Activated naive CD4-positive, alpha-beta T cell treated with anti-CD3 and anti-CD28 coated beads for 36 hours (primary cell): ENCODE measurements at places on chromosomes 2 and 18.

GRCh38 chr2:128369602-128370467 is 51.2 kb upstream of the HS6ST1 start:
- DNase-seq = no peak

DNA sequence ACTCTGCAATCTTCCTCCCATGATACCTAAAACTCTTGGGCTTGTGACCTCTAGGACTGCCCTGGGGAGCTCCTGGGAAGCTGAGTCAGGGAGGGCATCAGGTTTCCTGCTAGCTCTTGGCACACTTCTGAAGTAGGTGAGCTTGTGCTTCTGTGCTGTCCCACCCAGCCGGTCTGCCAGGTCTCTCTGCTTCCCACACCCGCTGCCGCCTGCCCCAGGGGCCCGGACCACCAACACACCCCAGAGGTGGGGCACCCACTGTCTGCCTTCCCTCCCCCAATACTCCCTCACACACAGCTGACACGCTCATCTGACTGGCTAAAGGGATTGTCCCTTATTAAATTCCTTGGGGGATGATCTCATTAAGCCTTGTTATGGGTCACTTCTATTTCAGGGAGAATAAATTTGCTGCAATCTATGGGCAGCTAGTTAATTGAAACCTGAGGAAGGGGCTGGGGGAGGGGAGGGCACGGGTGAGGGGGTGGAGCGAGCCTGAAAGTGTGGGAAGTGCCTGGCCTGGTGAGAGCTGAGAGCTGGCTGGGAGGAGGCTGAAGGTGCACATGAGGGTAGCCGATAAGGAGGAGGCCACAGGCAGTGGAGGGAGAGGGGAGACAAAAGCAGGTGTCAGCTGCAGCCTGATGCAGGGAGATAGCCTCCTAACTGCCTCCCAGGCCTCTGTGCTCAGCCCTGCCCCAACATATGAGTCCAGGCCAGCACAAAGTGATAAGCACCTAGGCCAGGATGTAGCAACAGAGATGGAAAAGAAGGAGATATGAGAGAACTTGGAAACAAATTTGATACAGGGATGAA is 48.8 kb downstream of the HAUS1 start:
- no peak for DNase-seq

- peak; percentile 7 for DNase-seq
Observed at GRCh38 chr2:69163109-69163508, 150.1 kb downstream of the ANTXR1 start.

DNA sequence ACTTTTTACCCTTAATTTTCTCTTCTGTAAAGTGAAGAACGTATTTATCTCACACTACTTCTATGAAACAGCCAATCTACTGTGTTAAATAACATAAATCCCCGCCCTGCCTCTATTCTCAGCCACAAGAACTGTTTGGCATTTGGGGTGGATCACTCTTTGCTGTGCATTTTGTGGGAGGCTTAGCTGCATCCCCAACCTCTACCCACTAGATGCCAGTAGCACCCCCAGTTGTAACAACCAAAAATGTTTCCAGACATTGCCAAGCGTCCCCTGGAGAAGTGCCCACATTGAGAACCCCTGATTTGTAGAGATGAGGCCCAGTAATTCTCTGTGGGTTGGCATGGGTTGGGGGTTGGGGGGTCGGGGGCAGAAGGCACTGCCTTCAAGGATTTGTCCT is 94.7 kb upstream of the BOD1L2 start:
- no peak for DNase-seq
